ENCODE measurements at places on chromosomes 1 and 21.

DNA sequence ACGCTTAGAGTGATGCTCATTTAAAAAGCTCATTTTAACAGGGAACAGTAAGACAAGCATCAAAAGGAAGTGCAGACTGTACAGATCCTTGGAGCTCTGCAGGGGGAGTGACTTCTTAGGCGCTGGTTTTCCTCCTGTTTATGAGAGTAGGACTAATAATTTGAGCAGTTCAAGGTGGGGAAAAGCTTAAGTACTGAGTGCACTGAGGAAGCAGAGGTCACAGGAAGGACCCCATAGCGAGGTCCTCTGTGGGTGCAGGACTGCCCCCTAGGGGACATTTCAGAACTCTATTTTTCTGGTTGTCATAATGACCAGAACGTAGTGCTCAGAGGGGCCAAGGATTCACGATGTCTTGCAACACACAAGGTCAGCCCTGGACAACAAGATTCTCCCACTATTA is 112.1 kb downstream of the HLCS start:
- H3K27ac ChIP-seq, result no peak overlapping the region
- peaks cover 5% of the 10 kb centered on the region for H3K36me3 ChIP-seq
- no peak overlapping the region for H3K4me3 ChIP-seq

DNA sequence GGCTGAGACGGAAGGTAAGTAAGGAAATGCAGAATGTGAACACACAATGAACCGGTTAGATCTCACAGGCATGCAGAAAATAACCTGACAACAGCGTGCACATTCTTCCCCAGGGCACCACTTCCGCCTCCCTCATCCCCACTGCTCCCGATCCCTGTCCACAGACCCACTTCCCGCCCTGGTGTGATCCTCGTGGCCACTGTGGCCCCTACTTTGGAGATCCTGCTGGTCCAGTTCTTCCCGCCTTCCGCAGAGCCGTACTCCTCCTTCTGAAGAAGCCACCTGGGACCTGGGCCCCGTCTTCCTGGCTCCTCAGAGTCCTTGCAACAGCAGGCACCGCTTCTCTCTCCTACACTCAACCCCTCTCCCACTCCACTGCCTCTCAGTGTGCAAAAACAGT is 1.4 kb upstream of the GSTM4 start:
- DNase-seq, result no peak
- peaks cover 21% of the 10 kb centered on the region for H3K4me1 ChIP-seq
- H3K27me3 ChIP-seq, result peaks cover 42% of the 10 kb centered on the region
- H3K4me3 ChIP-seq, result peak overlapping the region; percentile 7
- H3K27ac ChIP-seq, result no peak overlapping the region

- no peaks in the 10 kb centered on the region for H3K27me3 ChIP-seq
- DNase-seq, result no peak
- H3K4me1 ChIP-seq, result peaks cover 10% of the 10 kb centered on the region
- no peaks in the 10 kb centered on the region for H3K36me3 ChIP-seq
- H3K27ac ChIP-seq, result no peak overlapping the region
- H3K4me3 ChIP-seq, result no peak overlapping the region
Measured at GRCh38 chr1:27591622-27592021, 12.3 kb downstream of the AHDC1 start.

- DNase-seq, result no peak
- no peak overlapping the region for H3K4me3 ChIP-seq
- peaks cover 21% of the 10 kb centered on the region for H3K27me3 ChIP-seq
- H3K4me1 ChIP-seq, result peaks cover 13% of the 10 kb centered on the region
- H3K36me3 ChIP-seq, result peaks cover 9% of the 10 kb centered on the region
Measured at GRCh38 chr1:50983219-50983802, 13.3 kb downstream of the CDKN2C start.

DNA sequence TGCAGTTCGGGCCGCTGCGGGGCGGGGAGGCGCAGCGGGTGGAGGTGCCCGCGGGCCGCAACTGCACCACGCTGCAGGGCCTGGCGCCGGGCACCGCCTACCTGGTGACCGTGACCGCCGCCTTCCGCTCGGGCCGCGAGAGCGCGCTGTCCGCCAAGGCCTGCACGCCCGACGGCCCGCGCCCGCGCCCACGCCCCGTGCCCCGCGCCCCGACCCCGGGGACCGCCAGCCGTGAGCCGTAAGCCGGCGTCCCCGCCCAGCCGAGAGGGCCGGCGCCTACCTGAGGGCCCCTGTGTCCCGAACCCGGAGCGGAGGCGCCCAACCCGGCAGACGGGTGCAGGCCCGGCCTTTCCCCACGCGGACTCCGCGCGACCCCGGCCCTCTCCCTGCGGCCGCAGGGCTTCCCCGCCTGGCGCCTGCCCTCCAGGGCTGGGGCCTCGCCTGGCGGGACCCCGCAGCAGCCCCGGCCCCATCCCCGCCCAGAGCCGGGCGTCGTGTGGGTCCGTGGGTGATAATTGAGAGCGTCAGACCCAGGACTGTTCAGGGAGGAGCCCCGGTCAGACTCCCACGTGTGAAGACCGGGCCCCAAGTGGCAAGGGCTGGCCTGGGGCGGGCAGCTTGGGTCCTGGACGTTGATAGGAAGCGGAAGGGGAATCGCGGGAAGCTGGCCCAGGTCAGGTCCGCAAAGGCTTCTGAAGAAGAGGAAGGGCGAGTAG is 4.2 kb downstream of the VWA1 start:
- H3K27ac ChIP-seq, result no peak overlapping the region
- peaks cover 9% of the 10 kb centered on the region for H3K4me1 ChIP-seq
- no peaks in the 10 kb centered on the region for H3K36me3 ChIP-seq
- no peak overlapping the region for H3K4me3 ChIP-seq

DNA sequence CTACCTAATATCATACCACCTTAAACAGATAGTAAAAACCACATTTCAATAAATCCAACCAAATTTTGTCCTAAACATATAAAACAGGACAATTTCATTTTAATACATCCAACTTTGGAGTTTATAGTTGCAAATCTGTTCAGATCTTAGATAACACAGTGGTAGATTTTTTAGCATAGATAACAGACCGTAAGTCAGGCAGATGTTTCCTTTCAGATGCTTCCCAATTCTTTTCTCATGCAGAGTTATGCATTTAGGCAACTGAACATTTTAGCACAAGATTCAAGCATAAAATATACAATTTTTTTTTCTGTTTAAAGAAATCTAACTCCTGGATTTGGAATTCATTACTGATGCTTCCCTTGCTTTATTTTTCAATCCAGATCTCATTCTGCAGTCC is 156.5 kb upstream of the ZNHIT6 start:
- H3K36me3 ChIP-seq, result no peaks in the 10 kb centered on the region
- H3K4me1 ChIP-seq, result no peaks in the 10 kb centered on the region
- H3K27ac ChIP-seq, result no peak overlapping the region
- DNase-seq, result no peak
- H3K4me3 ChIP-seq, result no peak overlapping the region

GRCh38 chr1:15525050-15526020 is 1.3 kb upstream of the DNAJC16 start:
- H3K36me3 ChIP-seq, result peaks cover 2% of the 10 kb centered on the region
- no peak for DNase-seq
- H3K27me3 ChIP-seq, result no peaks in the 10 kb centered on the region
- H3K4me3 ChIP-seq, result peak overlapping the region; percentile 86
- peaks cover 62% of the 10 kb centered on the region for H3K4me1 ChIP-seq
- peak overlapping the region; percentile 98 for H3K27ac ChIP-seq

GRCh38 chr1:152182944-152183361 is 23.9 kb upstream of the RPTN start:
- H3K36me3 ChIP-seq, result no peaks in the 10 kb centered on the region
- H3K4me1 ChIP-seq, result no peaks in the 10 kb centered on the region
- H3K4me3 ChIP-seq, result no peak overlapping the region
- H3K27ac ChIP-seq, result no peak overlapping the region
- DNase-seq, result no peak

DNA sequence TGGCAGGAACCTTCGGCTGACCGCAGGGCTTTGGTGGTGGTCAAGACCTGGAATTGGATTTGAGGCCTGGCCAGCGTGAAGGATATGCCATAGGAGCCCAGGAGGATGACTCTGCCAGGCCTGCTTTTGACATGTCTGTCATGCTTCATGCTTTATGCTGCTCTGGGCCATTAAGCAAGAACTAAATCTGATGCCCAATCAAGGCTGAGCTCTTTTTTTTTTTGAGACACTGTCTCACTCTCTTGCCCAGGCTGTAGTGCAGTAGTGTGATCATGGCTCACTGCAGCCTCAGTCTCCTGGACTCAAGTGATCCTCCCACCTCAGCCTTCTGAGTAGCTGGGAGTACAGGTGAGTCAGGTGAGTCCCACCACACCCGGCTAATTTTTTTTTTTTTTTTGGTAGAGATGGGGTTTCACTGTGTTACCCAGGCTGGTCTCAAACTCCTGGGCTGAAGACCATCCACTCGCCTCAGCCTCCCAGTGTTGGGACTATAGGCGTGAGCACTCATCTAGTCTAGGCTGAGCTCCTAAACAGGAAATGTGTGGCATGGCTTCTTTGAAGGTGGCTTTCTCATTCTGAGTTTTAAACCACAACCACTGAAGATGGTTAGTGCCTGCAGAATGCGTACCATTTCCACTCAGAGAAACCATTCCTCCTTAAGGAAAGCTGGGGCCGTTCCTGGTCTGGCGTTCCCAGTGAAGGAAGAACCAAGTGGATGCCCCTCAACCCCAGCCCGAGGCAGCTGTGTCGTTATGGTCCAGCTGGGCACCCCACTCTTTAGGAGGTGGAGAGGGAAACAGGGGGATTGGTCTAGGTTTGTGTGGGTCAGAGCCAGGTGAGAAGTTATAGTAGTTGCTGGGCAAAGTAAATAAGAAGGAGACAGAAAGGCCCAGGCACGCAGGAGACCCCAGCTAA is 34.2 kb upstream of the ATP5PO start:
- H3K4me1 ChIP-seq, result peaks cover 79% of the 10 kb centered on the region
- peaks cover 45% of the 10 kb centered on the region for H3K36me3 ChIP-seq
- H3K27ac ChIP-seq, result peak overlapping the region; percentile 99
- H3K27me3 ChIP-seq, result no peaks in the 10 kb centered on the region

- H3K27ac ChIP-seq, result no peak overlapping the region
- no peaks in the 10 kb centered on the region for H3K36me3 ChIP-seq
- no peak for DNase-seq
- no peak overlapping the region for H3K4me3 ChIP-seq
- H3K27me3 ChIP-seq, result no peaks in the 10 kb centered on the region
- H3K4me1 ChIP-seq, result peaks cover 5% of the 10 kb centered on the region
Measured at GRCh38 chr1:56570924-56571372, 8.4 kb downstream of the PLPP3 start.

DNA sequence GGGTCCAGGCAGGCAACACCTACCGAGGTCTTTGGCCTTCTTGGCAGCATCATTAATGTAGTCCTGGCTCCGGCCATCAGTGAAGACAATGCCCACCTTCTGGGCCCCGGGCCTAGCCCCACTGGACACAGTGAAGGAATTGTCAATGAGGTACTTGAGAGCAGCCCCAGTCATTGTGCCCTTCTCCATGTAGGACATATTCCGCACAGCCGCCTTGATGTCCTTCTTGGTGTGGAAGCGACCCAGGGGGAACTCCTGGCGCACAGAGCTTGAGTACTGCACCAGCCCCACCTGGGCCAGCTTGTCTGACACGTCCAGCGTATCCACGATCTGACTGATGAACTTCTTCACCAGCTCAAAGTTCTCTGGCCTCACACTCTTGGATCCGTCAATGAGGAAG is 7.5 kb downstream of the MATN1 start:
- peaks cover 21% of the 10 kb centered on the region for H3K4me1 ChIP-seq
- H3K27me3 ChIP-seq, result peaks cover 33% of the 10 kb centered on the region
- no peak overlapping the region for H3K27ac ChIP-seq
